AG09319 (cell line): ENCODE measurements at places on chromosomes 7 and 10.

- no peak for DNase-seq
Measured at GRCh38 chr10:117462424-117462792, 80.1 kb upstream of the EMX2 start.

DNA sequence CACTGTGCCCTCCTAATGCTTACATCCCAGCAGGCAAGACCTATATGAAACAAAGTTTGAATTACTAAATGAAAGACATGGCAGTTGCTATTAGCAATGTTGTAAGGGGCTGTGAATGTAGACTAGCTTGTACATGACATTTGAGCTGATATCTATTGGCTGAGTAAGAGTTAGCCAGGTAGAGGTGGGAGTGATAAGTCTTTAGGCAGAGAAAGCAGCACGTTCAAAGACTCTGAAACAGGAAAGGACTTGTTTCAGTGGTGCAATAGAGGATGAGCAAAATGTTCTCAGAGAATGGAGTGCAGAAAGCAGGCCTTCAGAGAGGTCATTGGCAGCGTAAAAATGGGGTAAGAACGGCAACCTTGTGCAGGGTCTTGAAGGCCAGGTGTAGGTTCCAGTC, 687.6 kb downstream of the AUTS2 start:
- no peak for DNase-seq

DNA sequence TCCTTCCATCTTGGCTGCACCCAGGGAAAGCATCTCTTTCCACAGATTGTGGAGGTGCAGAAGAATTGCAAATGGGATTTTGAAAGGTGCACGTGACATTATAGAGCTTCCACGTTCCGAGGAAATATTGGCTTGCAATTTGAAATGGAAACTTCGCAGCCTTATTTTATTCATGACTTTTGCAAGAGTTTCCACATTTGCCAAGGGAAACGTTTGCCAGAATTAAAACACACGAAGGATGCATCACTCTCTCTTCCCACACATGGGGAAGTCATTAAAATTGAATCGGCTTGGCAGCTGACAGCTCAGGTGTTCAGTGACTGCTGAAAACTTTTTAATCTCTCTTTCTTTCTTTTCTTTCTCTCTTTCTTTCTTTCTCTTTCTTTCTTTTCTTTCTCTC, 475.4 kb upstream of the IGFBP3 start:
- DNase-seq, result no peak

- no peak for DNase-seq
Measured at GRCh38 chr10:118034791-118035261, 11.9 kb downstream of the RAB11FIP2 start.

DNA sequence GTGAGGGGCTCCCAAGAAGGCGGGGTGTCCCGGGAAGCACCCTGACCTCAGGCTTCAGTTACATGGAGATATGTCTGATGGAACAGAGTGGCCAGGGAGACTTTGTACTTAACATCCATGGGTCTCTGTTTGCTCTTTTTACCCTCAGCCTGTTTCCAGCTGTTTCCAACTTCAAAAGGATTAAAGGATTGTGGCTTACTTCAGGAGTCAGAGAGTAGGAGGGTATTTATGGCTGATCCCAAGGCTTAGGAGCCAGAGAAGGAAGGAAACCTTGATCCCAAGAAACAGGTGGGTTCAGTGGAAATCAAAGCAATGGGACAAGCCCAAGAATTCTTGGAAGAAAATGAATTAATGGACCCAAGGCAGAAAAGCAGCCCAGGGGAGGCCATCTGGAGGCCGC, 37.7 kb upstream of the ZNF438 start:
- DNase-seq, result no peak

GRCh38 chr7:98128346-98128745, 21.7 kb downstream of the LMTK2 start:
- no peak for DNase-seq

GRCh38 chr7:84336303-84336702, 141.7 kb upstream of the SEMA3A start:
- DNase-seq, result no peak

DNA sequence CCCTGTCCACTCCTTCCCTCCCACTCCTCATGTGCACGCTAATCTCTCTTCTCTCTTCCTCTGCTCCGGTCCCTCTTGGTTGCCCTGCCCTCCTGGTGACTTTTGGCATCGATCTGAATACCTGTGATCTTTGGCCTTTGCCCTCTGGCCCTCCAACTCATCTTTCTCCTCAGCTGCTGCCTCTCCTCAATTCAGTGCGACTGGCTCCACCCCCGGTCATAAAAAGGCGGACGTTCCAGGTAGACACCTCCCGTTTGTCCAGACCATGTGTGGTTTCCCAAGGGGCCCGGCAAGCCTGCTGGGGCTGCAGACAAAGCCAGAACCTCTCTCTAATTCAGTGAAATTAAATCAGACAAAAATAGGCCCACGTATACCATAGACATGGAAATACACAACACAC, 96.8 kb downstream of the COL13A1 start:
- DNase-seq, result no peak

- no peak for DNase-seq
Measured at GRCh38 chr7:98323597-98324322, 42.3 kb downstream of the BRI3 start.

DNA sequence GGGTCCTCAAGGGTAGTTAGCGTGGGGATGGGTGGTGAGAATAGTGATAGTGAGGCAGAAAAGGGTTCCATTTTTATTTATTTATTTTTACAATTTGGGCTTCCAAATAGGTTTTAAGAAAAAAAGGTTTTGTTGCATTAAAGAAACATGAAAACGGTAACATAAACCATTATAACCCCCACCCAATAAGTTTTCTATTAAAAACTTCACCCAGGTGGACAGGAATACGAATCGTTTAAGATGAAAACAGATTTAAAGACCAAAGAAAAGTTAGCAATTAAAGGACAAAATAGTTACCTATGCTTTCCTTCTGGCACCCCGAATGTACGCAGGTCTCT, 78.7 kb downstream of the ZFAND4 start:
- no peak for DNase-seq

DNA sequence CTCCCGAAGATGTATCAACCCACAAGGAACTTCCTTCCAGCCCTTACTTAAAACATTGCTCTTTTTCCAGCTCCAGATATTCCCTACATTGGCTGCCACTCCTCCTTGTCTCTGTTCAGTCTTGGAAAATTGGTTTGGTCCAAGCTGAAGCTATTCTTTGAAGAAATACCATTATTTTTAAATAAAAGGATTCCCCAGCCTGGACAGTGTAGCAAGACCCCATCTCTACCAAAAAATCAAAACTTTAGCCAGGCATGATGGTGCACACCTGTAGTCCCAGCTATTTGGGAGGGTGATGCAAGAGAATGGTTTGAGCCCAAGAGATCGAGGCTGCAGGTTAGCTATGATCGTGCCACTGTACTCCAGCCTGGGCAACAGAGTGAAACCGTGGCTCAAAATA, 159.8 kb downstream of the CUX1 start:
- DNase-seq, result no peak

GRCh38 chr10:121240011-121240410, 358.2 kb downstream of the FGFR2 start:
- no peak for DNase-seq

- DNase-seq, result peak; percentile 16
Measured at GRCh38 chr7:44383566-44383965, 58.2 kb upstream of the CAMK2B start.

GRCh38 chr7:23183279-23184012, 1.6 kb downstream of the NUP42 start:
- DNase-seq, result no peak

DNA sequence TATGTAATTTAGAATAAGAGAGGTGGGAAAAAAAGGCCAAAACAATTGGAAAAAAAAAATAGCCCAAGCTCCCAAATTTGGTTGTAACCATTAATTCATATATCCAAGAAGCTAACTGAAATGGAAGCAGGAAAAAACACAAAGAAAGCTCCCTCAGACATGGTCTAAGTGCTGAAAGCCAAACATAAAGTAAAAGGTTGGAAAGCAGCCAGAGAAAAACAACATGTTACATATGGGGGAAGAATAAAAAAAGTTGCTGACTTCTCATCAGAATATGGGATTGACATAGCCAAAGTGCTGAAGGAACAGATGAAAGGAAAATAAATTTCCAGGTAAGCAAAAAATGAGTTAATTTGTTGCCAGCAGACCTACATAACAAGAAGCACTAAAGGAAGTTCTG, 40.3 kb downstream of the PDZD8 start:
- no peak for DNase-seq

- no peak for DNase-seq
Measured at GRCh38 chr7:69276011-69276729, 322.1 kb upstream of the AUTS2 start.

DNA sequence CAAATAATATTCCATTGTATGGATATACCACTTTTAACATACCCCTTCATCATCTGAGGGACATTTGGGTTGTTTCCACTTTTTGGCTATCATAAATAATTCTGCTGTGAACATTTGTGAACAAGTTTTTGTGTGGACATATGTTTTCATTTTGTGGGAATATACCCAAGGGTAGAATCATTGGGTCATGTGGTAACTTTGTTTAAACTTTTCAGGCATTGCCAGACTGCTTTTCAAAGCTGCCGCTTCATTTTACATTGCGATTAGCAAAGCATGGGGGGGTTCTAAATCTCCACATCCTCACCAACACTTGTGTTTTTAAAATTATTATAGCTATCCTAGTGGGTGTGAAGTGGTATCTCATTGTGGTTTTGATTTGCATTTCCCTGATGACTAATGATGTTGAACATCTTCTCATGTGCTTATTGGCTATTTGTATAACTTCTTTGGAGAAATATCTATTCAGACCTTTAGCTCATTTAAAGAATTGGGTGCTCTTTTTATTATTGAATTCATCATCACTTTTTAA, 8.4 kb upstream of the HHEX start:
- no peak for DNase-seq

- no peak for DNase-seq
Measured at GRCh38 chr7:132785870-132786269, 209.6 kb upstream of the PLXNA4 start.

- DNase-seq, result no peak
Measured at GRCh38 chr7:76272851-76273497, 29.5 kb upstream of the HSPB1 start.

DNA sequence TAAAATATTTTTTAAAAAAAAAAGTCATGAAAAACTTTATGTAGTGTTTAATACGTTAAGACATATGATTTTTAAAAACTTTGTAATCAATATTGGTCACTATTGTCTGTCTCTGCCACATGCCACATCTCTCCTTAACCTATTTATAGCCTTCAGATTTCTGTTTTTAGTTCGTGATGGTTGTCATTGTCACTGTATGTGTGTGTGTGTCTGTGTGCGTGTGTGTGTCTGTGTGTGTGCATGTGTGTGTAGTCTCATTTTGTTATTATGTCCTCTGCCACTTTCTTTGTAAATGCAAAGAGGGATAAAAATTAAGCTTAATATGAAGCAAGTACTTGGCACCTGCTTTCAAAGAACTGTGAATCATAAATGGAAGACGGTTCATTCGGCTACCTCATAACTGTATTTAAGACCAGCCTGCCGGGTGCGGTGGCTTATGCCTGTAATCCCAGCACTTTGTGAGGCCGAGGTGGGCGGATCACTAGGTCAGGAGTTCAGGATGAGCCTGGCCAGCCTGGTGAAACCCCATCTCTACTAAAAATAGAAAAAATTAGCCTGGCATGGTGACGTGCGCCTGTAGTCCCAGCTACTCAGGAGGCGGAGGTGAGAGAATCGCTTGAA, 354.0 kb downstream of the ARL4A start:
- no peak for DNase-seq

- no peak for DNase-seq
Measured at GRCh38 chr10:19169041-19169440, 120.4 kb downstream of the MALRD1 start.

GRCh38 chr7:100584683-100585510, 1.0 kb downstream of the LRCH4 start:
- DNase-seq, result no peak

GRCh38 chr7:25985196-25985595, 166.8 kb upstream of the NFE2L3 start:
- DNase-seq, result no peak

GRCh38 chr7:30269490-30269889, 14.9 kb upstream of the ZNRF2 start:
- no peak for DNase-seq

- no peak for DNase-seq
Measured at GRCh38 chr7:122919643-122920181, 33.5 kb upstream of the CADPS2 start.

- DNase-seq, result no peak
Measured at GRCh38 chr10:48638158-48638557, 33.3 kb upstream of the ARHGAP22 start.

DNA sequence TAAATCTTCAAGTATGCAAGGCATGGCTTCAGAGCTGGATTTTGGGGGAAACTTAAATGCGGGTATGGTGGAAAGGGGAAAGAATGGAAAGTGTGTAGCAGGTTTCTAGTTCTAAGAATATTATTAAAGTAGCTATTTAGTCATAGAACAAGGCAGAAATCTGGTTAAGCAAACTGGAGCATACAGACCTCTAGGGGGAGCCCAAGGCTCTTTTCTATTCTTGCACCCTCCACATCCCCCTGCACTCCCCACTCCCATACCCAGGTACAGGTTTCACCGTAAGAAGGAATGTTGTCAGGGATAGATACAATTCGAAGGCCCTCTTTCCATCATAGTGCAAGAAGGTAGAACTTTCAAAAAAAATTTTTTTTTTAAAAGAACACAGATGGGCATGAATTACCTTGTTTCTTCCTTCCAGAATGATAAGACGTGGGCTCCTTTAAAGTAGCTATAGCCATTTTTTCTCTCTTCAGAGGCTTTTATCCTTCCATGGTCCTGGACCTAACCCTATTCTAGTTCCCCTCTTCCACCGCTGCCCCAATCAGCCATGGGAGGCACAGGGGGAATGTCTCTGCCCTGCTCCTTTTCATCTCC, 41.5 kb upstream of the SMIM30 start:
- DNase-seq, result no peak

- DNase-seq, result no peak
Measured at GRCh38 chr10:89118091-89118490, 89.0 kb downstream of the CH25H start.

DNA sequence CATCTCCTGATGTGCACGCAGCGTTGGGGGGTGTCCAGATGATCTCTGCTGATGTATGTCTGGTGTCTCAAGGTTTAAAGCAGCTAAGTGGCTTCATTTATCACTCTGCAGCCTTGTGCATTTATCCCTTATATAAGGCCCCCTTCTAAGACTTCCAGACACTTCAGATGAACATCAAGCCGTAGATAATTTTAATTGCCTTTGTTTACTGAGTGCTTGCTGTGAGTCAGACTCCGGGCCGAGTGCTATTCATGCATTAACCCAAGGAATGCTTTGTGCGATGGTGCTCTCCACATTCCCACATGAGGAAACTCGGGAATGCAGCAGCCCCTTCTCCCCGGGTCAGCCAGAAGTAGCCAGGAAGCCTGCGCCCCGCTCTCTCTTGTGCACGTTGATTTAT, 328.6 kb upstream of the COBL start:
- DNase-seq, result no peak
